ENCODE measurements at places on chromosomes 1 and 21.

DNA sequence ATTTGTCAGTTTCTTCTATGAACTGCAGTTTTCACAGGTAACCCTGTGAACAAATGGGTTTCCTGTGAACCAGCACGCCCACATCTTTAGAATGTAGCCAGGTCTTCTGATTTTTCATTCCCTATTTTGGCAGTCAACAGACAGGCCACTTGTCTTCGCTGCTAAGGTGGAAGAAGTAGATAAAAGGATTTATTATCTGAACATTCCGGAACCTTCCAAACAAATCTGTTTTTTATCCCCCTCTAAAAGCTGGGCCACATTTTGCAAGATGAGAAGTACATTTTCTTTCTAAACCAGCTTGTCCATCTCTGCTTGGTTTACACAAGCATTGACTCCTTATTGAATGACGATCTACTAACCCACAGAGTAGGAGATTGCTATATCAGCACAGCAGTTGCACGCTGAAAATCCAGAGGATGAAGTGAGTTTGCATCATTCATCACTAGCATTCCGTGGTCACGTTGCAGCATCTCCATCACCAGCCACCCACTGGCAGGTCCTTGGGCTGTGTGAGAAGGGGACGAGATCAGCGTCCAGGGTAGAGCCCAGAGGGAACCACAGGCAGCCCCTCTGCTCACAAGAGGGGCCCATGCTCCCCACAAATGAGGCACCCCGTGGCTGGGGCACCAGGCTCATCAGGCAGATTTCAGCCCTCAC lies 83.5 kb downstream of the TOMM20 start:
- no peak for DNase-seq

DNA sequence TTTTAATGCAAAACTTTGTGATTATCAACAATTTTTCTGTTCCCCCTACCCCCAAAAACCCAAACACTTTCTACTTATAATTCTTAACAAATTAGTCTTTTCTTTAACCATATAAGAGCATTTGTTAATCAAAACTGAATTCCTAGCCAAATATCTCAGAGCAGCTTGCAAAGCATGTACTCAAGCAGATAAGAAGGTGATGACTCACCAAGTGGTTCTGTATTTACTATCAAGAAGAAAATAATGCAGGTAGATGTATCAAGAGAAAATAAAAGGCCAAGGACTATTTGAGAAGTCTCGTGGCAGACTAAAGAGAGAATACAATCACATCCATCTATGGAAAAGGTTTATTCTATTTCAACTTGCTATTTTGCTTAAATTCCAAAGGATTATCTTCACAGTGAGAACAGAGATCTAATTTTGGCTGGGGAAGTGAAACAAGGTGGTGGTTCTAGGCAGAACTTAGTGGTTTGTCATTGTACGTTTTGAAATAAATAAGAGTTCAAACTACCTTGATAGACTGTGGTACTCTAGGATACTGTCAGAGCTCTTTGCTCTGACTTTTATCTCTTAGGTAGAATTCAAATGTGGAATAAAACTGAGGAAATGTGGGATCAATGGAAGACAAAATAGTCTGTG lies 94.7 kb upstream of the NRIP1 start:
- no peak for DNase-seq

DNA sequence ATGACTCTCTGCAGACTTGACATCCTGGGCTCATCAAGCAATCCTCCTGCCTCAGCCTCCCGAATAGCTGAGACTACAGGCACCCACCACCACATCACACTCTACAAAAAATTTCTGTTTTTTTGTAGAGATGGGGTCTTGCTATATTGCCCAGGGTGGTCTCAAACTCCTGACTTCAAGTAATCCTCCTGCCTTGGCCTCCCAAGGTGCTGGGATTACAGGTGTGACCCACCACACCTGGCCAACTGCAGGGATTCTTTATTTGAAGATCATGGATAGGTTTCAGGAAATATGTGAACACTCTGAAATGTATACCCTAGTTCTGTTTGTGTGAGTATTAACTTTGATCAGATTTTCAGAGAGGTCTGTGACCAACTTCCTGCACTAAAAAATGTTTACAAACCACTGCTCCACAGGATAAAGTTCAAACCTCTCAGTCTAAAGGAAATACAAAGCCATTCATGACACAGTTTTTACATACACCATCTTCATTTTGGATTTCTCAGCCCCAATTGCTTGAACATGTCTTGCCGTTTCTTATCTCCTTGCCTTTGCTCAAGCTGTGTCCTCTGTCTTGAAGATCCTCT lies 252.3 kb upstream of the FGGY start:
- DNase-seq: no peak

DNA sequence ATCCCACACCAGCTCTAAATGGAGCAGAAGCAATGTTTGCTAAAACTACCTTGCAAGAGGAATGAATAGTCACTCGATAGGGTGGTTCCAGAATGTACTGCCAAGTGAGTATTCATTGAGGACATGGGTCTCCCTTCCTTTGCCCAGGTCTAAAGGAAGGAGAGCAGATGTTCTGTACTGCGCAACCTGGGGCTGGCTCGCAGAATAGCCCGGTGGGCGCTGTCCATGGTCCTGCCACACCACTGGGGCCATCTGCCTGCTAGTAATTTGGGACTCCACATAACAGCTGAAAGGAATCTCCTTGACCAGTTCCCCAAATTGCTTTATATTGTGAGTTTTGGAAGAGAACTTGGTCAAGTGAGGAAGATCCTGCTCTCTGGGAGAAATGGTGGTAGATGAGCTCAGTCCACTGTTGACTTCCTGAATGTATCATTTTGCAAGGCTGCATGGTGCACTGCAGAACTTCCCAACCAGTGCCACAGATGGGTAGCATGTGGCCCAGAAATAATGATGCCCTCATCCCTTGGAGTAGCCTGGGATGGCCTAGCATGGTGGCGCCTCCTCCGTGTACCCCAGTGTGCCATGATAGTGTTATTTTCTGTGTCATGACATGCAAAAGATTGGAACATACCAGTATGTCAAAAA lies 5.7 kb downstream of the SLC6A17 start:
- no peak for DNase-seq

GRCh38 chr1:165871311-165872067 lies 44.1 kb downstream of the UCK2 start:
- DNase-seq: peak; percentile 85

DNA sequence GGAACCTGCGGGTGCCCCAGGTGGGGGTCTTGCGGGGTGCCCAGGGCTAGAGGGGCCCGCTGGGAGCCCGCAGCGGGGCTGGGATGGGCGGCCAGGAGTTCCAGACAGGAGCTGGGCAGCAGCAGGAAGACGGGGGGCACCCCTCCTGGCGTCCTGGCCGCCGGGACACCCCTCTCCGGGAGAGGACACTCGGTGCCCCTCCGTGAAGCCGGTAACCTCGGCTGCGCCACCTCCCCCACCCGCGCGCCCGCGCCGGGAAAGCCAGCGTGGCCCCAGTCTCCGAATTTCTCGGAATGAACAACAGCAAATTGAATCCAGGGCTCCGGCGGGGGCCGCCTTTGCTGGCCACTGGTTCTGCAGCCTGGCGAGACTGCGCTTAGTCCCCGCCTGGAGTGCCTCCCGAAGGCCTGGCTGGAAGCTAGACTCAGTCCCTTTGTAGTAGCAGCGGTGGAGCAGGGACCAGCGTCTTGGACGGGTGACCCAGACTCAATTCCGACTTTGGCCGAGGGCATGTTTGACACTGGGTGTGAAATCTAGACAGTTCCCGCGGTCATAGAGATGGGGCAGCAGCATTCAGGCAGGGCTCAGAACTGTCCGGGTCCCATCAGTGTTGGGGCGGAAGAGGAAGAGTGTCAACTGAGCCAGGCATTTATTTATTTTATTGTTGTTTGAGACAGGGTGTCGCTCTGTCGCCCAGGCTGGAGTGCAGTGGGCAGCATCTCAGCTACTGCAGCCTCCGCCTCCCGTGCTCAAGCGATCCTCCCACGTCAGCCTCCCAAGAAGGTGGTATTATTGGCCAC lies 773 bp downstream of the IFNGR2 start:
- peak; percentile 92 for DNase-seq

DNA sequence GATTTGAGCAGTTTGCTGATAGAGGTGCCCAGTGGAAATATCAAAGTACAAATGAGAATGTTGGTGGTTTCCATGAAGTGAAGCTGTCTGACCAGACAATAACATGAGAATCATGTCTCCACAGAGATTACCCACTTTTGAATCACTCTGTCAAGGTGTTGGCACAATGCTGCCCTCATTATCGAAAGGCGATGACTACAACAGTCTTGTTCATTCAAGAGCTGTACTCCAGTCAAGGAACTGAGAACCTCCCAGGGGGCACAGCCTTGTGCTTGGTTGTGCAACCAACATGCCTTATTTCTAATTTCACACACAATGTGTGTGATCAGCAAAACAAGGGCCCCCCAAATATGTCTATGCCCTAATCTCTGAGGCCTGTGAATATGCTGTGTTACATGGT lies 35.7 kb downstream of the ETS2 start:
- no peak for DNase-seq

GRCh38 chr1:115062542-115063004 lies 26.7 kb downstream of the TSPAN2 start:
- no peak for DNase-seq

DNA sequence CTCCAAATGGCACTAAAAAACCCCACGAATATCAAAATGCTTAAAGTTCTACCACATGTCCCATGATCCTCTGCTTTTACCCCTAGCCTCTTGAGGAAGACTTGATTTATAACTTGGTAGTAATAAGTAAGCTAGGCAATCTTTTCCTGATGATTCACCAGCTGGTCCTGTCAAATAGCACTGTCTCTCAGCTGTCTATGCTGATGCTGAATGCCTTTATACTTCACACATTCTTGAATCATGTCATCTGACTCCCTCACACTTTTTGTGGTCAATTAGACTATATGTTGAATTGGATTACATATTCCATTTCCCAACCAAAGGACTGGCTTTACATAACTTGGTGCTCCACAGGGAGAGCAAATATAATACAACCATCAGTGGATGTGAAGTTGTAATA lies 16.6 kb downstream of the C21orf91 start:
- DNase-seq: no peak

- peak; percentile 92 for DNase-seq
Observed at GRCh38 chr21:31559368-31560119, 99.9 kb upstream of the SOD1 start.

DNA sequence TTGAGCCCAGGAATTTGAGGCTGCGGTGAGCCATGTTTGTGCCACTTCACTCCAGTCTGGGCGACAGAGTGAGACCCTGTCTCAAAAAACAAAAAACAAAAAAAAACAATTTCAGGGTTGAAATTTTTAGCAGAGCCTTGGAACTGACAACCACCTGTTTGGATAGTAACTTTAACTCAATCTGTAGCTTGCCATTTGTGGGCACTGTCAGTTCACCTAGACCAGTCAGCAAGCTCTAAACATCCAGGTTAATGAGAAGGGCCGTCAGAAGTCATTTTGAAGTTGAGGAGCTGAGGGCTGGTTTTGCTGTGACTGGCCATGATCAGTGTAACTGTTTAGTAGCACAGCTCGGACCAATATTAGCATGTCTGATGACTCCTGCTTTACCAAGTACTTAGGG lies 8.4 kb downstream of the TRAPPC10 start:
- no peak for DNase-seq

GRCh38 chr1:185426848-185427247 lies 109.8 kb upstream of the IVNS1ABP start:
- DNase-seq: no peak

DNA sequence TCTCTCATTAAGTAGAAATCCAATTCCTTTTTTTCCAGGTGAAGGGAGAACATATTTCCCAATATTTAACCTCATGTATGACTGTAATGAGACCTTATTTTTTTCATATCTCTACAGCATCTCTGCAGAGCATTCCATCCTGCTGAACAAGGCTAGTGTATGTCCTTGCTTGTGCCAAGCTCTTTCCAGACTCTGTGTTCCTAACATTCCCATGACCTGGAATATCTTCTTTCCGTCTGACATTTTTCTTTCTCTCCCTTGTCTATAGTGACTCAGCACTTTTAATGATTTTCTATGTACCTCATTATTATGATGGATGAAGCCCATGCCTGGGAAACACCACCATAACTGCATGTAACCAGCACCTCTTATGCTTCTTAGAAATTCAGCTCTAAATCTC lies 278.3 kb upstream of the NRIP1 start:
- DNase-seq: no peak

- no peak for DNase-seq
Observed at GRCh38 chr1:214449371-214449770, 102.0 kb downstream of the PTPN14 start.
